ENCODE measurements at places on chromosomes 5 and 9.

DNA sequence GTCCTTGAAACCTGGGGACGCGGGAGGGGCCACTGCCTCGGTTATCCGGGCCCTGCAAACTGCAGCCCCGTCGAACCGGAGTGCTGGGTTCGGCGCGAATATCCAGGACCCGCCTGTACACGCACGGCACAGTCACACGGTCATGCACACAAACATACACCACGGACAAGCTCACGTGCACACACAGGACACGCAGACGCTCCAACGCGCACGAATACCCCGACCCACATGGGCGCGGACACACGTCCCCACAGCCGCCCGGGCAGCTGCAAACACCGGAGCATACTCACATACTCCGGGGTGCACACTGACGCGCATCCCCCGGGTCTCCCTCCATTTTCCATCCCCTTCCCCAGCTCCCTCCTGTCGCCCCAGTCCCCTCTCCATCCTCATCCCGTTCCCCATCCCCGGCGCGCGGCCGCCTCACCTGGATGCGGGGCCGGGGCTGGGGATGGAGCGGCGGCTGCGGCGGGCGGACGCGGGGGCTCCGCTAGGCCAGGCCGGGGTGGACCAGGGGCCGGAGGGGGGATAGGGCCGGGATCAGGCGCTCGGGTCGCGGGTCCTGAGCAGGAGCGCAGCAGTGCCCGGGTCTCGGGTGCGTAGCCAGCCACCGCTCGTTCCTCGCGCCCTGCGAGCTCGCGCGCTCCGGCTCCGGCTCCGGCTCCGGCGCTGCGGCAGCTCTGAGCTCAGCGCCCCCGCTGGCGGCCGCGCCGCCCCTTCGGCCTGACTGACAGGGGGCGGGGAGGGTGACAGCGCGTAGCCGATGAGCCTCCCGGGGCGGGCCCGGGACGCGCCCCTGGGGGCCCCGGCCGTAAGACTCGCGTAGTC, at the start of the genes EIF4E1B and SNCB:
TSS of gene EIF4E1B (plus strand) at position 823 of the 828 bp plus-strand sequence. CDS start 12,113 bp downstream, outside the sequence.
TSS of gene SNCB (minus strand) at position 682 of the 828 bp plus-strand sequence. CDS start 880 bp downstream, outside the sequence.
- DNase-seq = no peak

- peak; percentile 16 for DNase-seq
Measured at GRCh38 chr9:3205421-3206095, 320.2 kb downstream of the RFX3 start.

DNA sequence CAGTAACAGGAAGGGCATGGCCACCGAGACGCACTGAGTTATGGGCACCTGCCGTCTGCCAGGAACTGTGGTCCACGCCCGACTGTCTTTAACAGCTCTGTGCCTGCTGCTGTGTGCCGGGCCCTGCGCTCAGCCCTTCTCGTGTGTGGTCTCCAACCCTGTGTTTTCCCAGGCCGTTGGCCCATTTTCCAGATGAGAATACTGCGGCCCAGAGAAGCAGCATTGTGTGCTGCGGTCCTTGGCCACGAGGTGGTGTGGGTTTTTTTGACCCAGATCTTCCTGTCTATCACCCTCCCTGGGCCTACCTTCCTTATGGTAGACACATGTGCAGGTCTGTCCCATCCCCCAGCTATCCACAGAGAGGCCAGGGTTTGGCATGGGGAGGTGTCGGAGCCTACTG, 47.0 kb downstream of the RXRA start:
- DNase-seq = no peak

GRCh38 chr9:124238546-124239140, 19.1 kb upstream of the NEK6 start:
- no peak for DNase-seq
